ENCODE measurements at places on chromosomes 7 and 10.

DNA sequence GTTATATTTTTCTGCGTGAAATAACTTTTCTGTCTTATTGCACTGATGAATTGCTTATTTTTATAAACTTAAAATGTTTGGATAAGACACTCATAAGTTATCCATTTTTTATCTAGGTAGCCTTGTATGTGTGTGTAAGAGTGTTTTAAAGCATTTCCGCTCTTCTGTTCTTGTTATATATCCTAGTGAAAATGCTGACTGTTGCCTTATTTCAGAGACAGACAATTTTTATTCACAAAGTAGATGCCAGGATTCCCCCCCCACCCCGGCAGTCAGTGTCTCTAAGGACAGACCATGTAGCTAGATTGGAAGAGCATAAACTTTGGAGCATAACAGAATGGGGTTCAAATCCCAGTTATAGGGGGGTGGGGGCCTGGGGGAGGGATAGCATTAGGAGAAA is 1.6 kb downstream of the SMC3 start:
- no peak for DNase-seq

- peak; percentile 53 for DNase-seq
Observed at GRCh38 chr7:140225562-140226249, 48.9 kb upstream of the KDM7A start.

GRCh38 chr7:106034383-106034782 is 71.3 kb downstream of the CDHR3 start:
- no peak for DNase-seq

GRCh38 chr10:97574374-97575126 is 2.0 kb downstream of the ANKRD2 start:
- no peak for DNase-seq

- peak; percentile 42 for DNase-seq
Observed at GRCh38 chr10:31599626-31600504, 280.8 kb downstream of the ZEB1 start.

DNA sequence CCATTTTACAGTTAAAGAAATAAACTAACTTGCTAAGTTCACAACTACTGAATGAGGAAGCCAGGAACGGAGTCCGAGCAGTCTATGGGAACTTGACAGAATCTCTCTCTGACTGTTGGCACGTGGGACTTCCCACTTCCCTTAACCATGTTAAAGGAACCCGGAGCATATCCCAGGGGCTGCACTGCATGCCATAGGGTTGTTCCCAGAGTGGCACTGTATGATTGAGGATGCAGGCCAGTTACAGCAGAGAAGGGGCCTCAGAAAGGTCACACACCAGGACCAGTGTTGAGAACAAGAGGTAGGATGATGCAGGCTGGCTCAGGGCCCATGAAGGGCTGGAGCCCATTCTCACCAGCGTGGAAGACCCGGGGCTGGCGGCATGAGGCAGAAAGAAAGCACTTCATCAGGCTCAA is 201.8 kb downstream of the NSUN6 start:
- no peak for DNase-seq

DNA sequence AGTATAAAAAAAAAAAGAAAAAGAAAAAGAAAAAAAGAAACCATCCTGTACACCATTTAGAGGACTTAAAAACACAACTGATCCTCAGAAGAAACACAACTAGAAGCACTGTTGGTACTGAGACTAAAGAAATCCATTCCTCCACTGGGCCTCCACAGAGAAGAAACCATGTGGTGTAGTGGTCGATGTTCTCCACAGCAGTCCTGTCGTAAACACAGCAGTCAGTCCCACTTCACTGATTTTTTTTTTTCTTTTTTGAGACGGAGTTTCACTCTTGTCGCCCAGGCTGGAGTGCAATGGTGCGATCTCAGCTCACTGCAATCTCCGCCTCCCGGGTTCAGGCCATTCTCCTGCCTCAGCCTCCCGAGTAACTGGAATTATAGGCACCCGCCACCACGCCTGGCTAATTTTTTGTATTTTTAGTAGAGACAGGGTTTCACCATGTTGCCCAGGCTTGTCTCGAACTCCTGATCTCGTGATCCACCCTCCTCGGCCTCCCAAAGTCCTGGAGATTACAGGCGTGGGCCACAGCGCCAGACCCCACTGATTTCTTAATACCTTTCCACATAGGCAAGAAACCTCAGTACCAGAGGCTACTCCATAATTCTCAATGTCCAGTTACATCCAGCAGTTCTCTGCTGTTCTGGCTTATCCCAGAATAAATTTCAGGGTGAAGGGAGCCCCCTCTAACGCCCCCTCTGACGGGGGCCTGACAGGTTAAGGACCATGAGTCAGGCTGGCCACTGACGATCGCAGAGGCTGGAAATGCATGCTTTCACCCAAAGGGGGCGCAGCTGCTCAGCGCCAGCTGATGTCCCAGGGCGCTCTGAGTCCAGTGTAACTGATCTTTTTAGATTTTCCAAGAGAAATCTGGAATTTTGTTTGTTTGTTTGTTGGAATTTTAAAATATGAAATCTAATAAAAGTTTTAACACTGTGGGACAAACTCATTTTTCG is 24.8 kb upstream of the FFAR4 start:
- peak; percentile 51 for DNase-seq

- peak; percentile 46 for DNase-seq
Observed at GRCh38 chr10:102643336-102644065, 778 bp upstream of the TRIM8 start.

DNA sequence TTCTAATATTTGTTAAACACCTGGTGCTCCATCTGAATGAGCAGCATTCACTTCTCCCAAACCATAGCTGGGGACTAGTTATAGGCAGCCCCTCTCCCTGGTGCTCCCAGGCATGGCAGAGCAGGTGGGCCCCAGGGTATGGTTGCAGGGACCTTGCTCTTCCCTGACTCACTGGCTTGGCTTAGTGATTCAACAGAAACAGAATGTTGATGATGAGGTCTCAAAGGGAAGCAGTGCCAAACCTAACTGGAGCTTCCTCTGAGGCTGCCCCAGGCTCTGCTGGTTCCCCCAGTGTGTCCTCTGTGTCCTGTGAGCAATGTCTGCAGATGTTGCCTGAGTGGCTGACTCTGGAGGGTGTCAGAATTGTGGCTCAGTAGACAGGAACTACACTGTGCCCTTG is 3.7 kb downstream of the GPR26 start:
- DNase-seq, result no peak

- DNase-seq, result no peak
Observed at GRCh38 chr7:51187941-51188340, 128.7 kb downstream of the COBL start.

DNA sequence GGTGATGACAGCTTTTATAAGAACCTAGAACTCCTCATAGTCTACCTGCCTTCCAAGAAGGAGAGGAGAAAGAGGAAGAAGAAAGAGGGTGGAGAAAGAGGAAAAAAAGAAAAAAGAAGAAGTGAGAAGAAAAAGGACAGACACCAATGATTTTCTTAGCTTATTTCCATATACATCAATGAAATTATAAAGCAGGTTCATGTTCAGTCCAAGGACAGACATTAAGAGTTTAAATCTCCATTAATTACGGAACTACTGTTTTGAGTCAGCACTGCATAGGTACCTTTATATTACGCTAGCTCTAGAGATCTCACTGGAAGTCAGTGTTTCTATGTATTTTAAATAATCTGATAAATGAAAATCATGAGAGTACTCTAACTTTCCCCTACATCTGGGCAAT is 309.0 kb upstream of the HGF start:
- DNase-seq, result no peak

- no peak for DNase-seq
Observed at GRCh38 chr10:86099542-86100334, 266.9 kb downstream of the GRID1 start.

GRCh38 chr10:4136121-4136520 is 351.1 kb upstream of the KLF6 start:
- DNase-seq, result no peak

GRCh38 chr10:82968533-82968932 is 1093.5 kb downstream of the NRG3 start:
- DNase-seq, result no peak

DNA sequence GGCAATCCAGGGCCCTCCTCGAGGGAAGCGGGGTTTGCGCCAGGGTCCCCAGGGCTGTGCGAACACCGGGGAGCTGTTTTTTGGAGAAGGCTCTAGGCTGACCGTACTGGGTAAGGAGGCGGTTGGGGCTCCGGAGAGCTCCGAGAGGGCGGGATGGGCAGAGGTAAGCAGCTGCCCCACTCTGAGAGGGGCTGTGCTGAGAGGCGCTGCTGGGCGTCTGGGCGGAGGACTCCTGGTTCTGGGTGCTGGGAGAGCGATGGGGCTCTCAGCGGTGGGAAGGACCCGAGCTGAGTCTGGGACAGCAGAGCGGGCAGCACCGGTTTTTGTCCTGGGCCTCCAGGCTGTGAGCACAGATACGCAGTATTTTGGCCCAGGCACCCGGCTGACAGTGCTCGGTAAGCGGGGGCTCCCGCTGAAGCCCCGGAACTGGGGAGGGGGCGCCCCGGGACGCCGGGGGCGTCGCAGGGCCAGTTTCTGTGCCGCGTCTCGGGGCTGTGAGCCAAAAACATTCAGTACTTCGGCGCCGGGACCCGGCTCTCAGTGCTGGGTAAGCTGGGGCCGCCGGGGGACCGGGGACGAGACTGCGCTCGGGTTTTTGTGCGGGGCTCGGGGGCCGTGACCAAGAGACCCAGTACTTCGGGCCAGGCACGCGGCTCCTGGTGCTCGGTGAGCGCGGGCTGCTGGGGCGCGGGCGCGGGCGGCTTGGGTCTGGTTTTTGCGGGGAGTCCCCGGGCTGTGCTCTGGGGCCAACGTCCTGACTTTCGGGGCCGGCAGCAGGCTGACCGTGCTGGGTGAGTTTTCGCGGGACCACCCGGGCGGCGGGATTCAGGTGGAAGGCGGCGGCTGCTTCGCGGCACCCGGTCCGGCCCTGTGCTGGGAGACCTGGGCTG is 26.0 kb downstream of the PRSS2 start:
- DNase-seq, result no peak

DNA sequence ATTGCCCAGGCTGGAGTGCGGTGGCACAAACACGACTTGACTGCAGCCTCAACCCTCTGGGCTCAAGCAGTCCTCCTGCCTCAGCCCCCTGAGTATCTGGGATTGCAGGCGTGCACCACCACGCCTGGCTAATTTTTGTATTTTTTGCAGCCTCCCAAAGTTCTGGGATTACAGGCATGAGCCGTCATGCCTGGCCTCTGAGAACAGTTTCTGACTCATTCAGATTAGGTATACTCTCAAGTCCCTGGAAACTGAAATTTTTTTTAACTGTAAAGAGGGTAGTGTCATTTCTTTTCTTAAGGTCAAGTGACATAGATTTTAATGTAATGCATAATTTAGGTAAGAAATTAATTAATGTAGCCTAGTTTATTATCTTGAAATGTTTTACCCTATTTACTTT is 104.7 kb downstream of the SEPTIN7 start:
- no peak for DNase-seq

- no peak for DNase-seq
Observed at GRCh38 chr7:134153493-134154136, 26.5 kb downstream of the LRGUK start.

DNA sequence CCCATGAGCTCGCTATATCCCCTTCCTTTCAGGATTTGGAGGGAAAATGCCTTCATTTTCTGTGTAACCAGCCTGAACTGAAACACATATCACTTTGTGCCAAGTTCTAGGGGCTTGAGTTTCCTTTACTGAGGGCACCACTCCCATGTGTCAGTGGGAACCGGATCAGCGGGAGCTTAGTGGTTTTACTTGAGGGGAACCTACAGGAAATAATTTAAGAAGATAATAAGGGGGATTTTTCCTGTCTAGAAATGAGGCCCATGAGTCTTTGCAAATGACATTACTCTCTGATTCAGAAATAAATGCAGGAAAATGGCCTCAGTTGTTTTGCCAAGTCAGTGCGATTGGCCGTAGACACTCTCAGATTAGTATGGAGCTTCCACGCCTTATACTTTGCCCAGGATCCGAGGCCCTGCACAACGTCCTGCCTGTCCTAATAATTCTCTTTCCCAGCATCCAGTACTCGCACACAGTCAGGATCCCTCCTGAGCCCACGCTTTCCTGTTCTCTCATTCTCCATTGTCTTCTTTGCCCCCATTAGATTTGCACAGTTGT is 86.4 kb upstream of the LYZL1 start:
- DNase-seq, result no peak

DNA sequence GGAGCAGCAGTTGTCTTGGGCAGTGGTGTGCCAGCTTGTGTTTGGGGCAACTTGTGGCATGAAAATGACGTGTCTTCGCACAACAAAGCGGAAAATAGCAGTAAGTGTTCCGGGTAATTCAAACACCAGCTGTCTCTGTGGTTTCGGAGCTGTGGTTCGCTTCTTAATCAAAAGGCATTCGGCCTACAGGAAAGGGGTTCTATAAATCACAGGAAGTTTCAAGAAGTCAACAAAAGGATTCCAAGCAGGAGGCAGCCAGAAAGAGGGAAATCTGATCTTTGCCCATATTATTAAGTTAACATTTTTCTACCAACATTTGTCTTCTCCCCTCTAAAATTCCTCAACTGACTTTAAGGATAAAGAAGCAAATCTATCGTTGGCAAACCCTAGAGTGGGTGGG is 353.4 kb downstream of the FGFR2 start:
- DNase-seq, result no peak

GRCh38 chr7:69732203-69732602 is 133.9 kb downstream of the AUTS2 start:
- no peak for DNase-seq

DNA sequence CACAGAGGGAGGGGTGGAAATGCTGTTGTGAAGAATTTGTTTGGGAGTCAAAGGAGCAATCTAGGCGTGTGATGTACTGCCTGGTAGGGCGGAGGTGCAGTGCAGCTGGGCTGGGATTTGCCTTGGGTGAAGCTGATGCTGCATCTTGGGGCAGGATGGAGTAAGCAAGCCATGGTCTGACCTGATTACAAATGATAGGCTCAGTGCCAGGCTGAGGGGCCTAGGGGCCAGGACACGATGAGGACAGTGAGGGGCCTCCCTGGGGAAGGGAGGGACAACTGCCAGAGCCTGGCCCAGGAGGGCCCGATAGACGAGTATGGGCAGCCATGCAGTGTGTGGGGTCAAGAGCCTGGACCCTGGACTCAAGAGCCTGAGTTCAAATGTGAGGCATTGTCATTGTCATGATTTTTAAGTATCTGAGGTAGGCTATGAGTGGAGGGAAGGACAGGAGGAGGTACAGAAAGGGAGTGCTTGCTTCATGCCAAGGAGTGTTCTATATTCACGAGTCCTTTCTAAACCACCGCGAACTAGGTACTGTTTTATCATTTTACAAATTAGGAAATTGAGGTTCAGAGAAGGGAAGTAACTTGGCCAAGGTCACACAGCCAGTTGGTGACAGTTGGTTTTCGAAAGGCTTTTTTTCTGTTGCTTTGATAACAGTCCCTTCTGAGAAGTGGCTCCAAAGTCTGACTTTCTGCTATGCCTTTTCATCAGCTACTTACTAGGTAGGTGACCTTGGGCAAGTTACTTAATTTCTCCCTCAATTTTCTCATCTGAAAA is 29.7 kb downstream of the HIF1AN start:
- no peak for DNase-seq

GRCh38 chr7:40498924-40499510 is 364.2 kb downstream of the SUGCT start:
- DNase-seq, result no peak

All from activated naive CD4-positive, alpha-beta T cell treated with anti-CD3 and anti-CD28 coated beads for 36 hours (primary cell).